ENCODE measurements at places on chromosomes 2 and 18.

- no peak for DNase-seq
Observed at GRCh38 chr2:145277922-145278321, 758.0 kb upstream of the ZEB2 start.

GRCh38 chr2:170582751-170583463 is 132.2 kb upstream of the SP5 start:
- no peak for DNase-seq

- DNase-seq: peak; percentile 83
Observed at GRCh38 chr2:88658881-88659537, 31.7 kb upstream of the EIF2AK3 start.

GRCh38 chr2:60294901-60295635 is 258.4 kb downstream of the BCL11A start:
- no peak for DNase-seq

- no peak for DNase-seq
Observed at GRCh38 chr2:205924676-205925075, 161.3 kb downstream of the INO80D start.

GRCh38 chr2:86566158-86566820 is 3.0 kb upstream of the CHMP3 start:
- peak; percentile 54 for DNase-seq

DNA sequence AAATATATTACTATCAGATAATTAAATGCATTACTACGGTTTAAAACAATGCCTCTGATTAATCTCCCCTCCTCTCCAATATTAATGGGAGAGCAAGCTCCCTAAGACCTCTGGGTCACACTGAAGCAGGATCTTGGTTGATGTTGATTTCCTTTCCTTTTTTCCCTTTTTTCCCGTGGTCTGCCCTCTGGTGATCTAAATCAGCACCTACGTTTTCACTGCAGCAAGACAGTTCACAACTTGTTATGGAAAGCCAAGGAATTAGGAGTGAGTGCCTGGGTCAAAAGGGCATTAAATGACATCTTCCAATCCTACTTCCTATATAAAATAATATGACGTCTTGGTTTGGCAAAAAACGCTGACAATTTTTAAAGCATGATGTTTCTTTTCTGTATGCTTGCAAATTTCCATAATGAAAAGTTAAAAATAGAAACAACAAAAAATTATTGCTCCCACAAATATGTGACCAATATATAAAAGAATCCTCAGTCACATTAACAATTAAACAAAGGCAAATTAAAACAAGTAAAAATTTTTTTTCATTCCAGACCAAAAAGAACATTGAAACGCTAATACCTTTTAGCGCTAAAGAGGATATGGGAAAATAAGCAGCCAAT is 7.9 kb upstream of the CFAP36 start:
- DNase-seq: peak; percentile 73

DNA sequence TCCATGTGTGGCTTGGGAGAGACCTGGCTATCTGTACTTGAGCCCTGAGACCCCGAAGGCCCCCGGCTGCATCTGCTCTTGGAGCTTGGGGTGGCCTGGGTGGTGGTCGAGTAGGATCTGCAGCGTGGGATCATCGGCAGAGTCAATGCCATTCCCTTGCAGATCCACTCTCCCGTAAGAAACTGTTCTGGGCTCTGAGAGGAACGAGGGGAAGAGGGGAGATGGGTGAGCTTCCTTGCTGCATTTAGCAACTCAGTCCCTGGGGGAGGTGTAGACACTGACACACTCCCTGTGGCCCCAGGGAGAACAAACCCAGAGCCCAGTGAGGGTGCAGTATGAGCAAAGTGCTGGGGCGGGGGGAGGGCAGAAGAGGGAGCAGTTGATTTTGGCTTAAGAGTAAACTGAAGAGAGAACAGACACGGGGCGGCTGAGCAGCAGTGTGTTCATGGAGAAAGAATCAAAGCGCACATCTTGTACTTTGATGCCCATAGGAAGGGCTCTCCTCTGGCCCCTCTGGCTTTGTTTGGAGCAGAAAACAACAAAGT is 8.5 kb downstream of the GREB1 start:
- no peak for DNase-seq

Measured in NCI-H2171 treated with DMSO at 0.1 percent for 48 hours (cell line).